A549 treated with Mapracorat at 1 μM for 4 hours (cell line): ENCODE measurements at places on chromosomes 12 and 14. TPM values are rescaled to one million over a fixed set of nuclear protein-coding genes. Genes with fewer than 3 reads are reported as not detected.

The CLECL1 gene
- total RNA-seq: not detected in 5 replicates

The STON2 gene
- total RNA-seq: 1.3 to 1.8 TPM (median 1.5 TPM) in 5 replicates

The CAPZA3 gene
- not detected in 5 replicates for total RNA-seq

The KLHL33 gene
- total RNA-seq: not detected in 5 replicates

The OAS2 gene
- total RNA-seq: 0.12 to 0.41 TPM (median 0.13 TPM) in 5 replicates

The SCN8A gene
- total RNA-seq: 1.2 to 1.9 TPM (median 1.8 TPM) in 5 replicates

The MYO1H gene
- total RNA-seq: not detected in 5 replicates

The KRT73 gene
- total RNA-seq: 0.06 TPM in 1 of 5 replicates, not detected in the others

The CACNA2D4 gene
- not detected in 5 replicates for total RNA-seq

The CHFR gene
- total RNA-seq: 19.4 to 25.1 TPM (median 22.4 TPM) in 5 replicates

The BRMS1L gene
- total RNA-seq: 10.3 to 13.7 TPM (median 11.9 TPM) in 5 replicates

The KRT71 gene
- not detected in 5 replicates for total RNA-seq

The ACSM4 gene
- not detected in 5 replicates for total RNA-seq

The CIROP gene
- total RNA-seq: not detected in 5 replicates
